ENCODE measurements at places on chromosomes 16 and 17.

- DNase-seq, result peak; percentile 64
Observed at GRCh38 chr16:68902003-68902968, 59.0 kb downstream of the TANGO6 start.

DNA sequence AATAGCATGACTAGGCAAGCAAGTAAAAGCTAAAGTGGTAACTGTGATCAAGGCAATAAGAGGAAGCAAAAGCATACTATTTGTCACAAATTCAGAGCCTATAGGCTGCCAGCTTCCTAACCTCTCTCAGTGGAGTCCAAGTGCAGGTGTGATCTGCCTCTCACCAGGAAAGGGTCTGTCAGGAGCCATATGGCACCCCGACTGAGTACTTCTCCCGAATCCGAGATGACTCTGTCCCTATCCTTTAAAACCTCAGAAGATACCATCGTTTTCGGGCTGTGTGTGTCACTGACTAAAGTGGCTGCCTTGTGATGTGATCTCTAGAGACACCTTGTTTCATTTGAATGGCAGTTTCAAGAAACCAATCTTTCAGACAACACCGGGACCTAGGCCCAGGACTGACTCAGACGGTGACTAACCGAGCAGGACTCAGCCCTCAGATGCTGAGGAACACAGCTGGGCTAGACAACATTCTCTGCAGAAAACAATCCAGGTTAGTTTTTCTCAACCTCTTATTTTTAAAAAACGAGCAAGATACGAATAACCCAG, 63.6 kb downstream of the SMG6 start:
- peak; percentile 97 for DNase-seq

DNA sequence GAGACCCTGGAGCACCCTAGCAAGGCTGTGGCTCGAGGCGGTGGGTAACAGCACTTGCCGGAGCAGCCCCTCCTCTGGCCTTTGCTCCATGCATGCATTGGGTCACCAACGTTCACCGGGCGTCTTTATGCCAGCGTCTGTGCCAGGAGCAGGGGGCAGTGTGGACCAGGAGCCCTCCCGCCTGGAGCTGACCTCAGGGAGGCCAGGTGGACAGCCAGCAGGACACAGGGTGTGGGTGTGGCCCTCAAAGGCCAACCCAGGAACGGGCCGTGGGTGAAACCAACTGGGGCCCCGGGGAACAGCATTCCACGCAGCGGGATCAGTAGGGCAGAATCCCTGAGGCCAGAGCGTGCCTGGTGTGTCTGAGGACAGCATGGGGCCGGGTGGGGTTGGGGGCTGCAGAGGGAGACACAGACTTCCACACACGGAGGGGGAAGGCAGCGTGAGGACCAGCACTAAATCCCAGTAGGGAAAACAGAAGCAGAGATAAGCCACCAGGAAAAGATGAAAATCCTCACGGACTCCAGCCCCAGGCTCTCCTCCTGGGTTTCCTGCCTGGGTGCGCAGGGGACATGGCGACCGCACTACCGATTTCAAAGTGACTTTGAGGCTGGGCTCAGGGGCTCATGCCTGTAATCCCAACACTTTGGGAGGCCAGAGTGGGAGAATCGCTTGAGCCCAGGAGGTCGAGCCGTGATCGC, 2.9 kb upstream of the CD7 start:
- DNase-seq, result no peak

GRCh38 chr17:2436316-2436905, 35.6 kb upstream of the MNT start:
- no peak for DNase-seq

DNA sequence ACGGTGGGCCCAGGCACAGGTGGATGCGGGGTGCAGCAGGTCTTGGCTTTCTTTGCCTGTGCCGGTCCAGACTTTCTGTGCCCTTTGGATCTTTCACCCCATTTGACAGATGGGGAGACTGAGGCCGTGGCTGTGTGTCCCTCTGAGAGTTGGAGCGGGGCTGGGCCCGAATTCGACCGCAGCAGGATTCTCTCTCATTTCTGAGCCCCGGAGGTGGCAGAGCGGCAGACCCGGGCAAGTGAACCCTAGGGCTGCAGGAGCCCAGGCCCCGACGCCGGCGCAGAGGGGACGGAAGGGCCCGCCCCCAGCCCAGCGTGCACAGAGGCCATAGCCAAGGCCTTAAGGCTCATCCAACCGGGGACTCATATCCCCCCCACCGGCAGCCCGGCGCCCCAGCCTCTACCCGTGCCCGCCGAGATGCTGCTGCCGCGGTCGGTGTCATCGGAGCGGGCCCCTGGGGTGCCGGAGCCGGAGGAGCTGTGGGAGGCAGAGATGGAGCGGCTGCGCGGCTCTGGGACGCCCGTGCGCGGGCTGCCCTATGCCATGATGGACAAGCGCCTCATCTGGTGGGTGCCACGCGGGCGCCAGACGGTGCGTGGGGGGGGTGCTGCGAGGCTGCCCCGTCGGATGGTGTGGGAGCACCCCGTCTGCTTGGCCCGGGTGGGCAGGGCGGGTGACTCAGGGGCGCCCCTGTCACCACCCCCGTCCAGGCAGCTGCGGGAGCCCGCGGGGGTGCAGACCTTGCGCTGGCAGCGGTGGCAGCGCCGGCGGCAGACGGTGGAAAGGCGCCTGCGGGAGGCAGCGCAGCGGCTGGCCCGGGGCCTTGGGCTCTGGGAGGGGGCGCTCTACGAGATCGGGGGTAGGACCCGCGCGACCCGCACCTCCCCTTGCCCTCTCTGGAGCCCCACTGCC, 857 bp downstream of the TMC8 start:
- DNase-seq, result no peak

DNA sequence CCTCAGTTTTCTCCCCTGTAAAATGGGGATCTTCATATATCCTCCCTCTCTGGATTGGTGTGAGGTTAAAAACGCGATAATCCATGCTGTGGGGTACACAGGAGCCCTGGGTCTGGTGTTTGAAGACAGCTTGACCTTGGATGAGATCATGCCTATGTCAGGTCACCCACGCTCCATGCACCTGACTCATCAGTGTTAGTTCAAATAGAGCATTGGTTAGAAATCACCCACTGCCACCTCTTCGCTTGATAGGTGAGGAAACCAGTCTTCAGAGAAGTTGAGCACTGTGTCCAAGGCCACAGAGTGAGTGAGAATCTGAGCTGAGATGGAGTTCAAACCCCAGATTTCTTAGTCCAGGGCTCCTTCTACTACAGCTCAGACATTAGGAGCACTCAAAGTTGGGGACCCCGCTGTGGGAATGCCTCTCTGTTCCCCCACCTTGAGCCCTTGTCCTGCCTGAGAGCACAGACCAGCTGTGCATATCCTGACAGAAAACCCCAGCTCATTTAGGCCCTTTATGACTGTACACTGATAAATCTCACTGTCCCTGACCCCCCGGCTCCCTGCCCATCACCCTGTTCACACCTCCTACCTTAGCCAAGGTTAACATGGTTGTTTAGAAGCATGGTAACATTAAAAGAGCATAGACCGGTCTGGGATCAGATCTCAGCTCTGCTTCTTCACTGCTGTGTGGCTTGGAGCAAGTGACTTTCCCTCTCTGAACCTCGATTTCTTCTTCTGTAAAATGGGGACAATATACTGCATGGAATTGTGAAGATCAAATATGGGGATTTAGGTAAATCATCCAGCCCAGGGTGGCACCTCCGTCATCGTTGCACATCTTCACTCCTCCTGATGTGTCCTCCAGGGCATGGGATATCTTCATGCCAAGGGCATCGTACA, 22.4 kb upstream of the LGALS9 start:
- no peak for DNase-seq

DNA sequence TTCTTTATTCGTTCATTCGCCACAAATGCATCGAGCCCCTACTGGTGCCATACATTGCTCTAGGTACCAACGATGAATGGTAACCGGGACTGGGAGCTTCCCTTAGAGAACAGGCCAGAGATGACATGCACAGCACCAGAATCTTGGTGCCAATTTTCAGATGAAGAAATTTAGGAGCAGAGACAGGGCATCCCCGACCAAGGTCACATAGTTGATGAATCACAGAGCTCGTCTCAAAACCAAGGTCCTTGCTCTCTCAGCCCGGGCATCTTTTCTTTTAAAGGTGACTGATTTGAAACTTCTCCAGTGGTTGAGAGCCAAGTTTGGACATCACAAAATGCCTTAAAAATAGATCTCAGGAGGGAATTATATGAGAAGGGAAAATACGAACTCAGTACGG, 73.2 kb upstream of the C16orf82 start:
- no peak for DNase-seq

DNA sequence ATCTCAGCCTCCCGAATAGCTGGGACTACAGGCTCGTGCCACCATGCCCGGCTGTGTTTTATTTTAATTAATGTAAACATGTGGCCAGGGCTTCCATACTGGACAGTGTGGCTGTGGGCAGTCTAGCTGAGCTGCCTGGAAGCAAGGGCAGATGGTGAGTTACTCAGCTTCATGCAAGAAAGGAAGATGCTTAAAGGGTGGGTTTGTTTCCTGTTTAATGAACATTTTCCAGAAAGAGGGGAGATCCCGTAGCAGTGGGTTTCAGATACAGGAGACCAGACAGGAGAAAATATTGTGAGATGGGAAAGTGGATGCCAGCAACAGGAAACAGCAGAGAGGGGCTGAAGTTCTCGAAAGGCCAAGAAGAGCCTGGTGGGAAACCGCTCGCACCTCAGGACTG, 7.3 kb downstream of the MAPK8IP3 start:
- peak; percentile 19 for DNase-seq

- no peak for DNase-seq
Observed at GRCh38 chr16:63822818-63823217, 1299.0 kb downstream of the CDH11 start.

GRCh38 chr16:23378256-23378655, 74.7 kb downstream of the COG7 start:
- DNase-seq, result no peak

GRCh38 chr16:86975445-86975844, 341.7 kb downstream of the C16orf95 start:
- DNase-seq, result peak; percentile 87

GRCh38 chr17:10120109-10120485, 78.3 kb downstream of the GAS7 start:
- no peak for DNase-seq

- no peak for DNase-seq
Observed at GRCh38 chr16:7597677-7598076, 265.0 kb downstream of the RBFOX1 start.

- DNase-seq, result no peak
Observed at GRCh38 chr16:56163938-56164337, 27.4 kb upstream of the GNAO1 start.

DNA sequence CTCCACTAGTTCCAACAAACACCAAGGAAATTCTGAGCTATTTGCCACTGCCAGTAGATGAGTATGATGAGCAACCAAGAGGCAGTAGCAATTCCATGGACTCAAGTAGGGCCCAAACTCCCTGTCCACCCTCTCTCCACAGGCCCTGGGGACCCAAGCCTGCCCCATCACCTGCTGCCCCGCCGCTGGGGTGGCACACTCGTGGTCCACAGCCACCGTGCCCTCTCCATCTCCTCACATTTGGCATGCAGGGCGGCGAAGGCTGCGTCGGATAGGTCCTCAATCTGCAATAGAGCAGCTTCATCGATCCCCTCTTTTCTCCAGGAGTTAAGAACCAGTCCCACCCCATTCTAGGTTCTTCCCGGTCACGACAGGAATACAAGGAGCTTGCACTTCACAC, 33.9 kb downstream of the STH start:
- DNase-seq, result no peak

DNA sequence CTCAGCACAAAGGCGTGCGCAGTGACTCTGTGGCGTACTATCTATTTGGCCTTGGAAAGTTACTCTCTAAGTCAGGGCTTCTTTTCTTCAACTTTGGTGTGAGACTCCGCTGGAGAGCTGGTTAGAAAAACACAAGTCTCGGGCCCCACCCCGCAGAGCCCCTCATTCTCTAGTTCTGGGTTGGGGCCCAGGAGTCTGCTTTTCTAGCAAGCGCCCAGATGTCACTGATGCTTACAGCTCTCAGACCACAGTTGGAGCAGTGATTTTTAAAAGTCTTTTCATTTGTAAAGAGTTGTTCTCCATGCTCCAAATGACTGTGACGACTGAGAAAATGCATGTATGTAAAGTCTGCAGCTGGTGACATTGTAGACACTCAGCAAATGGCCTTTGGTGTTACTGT, 582.3 kb downstream of the WWOX start:
- no peak for DNase-seq

GRCh38 chr17:37176723-37177122, 199.1 kb upstream of the C17orf78 start:
- DNase-seq, result peak; percentile 70

- DNase-seq, result peak; percentile 91
Observed at GRCh38 chr17:35588196-35588920, 1.2 kb downstream of the AP2B1 start.

- DNase-seq, result no peak
Observed at GRCh38 chr16:83579436-83579835, 228.3 kb upstream of the HSBP1 start.

GRCh38 chr17:5194346-5194745, 2.7 kb upstream of the ZNF594 start:
- DNase-seq, result no peak

GRCh38 chr17:83124871-83125514, 45.6 kb downstream of the METRNL start:
- DNase-seq, result no peak

DNA sequence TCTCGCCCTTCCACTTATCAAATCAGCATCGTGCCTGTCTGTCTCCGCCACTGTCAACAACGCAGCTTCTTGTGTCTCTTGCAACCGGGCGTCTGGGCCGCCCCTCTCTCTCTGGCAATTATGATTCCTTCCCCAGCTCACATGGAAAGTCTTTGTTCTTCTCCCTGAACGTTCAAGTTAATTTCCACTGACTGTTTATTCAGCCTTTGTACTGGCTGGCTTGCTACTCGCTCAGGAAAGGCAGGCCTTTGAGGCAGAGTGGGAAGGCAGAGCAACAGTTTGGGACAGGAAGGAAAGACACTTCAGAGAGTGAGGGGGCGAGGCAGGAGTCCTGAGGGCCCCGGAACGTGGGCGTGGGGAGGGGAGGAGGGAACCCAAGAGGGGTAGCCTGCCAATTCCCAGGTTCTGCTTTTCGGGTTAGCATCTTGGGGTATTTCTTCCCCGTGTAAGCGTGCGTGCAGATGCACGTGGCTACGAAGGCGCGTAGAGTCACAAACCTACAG, 50.8 kb downstream of the AKAP1 start:
- DNase-seq, result no peak

DNA sequence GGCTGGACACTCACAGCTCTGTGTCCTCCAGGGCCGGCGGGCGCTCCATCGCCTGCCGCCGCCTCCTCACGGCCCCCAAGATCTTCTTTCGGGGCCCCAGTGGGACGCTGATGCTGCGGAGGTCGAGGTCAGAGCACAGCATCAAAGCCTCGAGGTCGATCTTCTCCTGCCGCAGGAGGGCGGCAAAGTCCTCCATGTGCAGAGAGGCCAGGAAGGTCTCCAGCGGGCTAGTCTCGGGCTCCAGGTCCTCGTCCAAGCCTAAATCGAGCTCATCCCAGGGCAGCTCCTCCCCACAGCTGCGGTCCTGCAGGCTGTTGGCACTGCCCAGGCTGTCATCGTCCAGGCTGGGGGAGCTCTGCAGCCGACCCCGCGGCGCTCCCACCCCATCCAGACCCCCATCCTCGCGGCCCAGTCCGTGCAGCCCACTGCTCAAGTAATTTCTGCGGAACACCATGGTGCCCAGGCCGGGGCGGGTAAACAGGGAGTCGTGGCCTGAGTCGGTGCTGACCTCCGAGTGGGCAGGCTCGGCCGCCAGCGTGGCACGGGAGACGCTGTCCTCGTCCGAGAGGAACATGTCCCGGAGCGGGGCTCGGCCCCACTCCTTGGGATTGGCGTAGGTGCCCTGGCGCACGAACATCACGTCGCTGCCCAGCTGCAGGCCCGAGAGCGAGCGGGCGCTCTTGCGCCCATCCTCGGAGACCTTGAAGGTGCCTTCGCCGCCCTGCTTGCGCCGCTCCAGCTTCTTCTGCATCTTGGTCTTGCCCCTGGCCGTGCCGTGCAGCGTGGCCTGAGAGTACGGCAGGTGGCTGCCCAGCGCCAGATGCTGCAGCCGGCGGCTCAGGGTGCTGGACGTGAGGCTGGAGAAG, 3.4 kb downstream of the USH1G start:
- no peak for DNase-seq
